ENCODE measurements at places on chromosomes 5 and 9. TPM values are rescaled to one million over a fixed set of nuclear protein-coding genes. Genes with fewer than 3 reads are reported as not detected.

RASGRF2 gene
- 7.5 TPM for total RNA-seq

PHF24 gene
- total RNA-seq, result 0.40 TPM

DNAH5 gene
- total RNA-seq, result 1.7 TPM

PCDHB12 gene
- total RNA-seq, result 0.08 TPM

SLC36A2 gene
- not detected for total RNA-seq

GFI1B gene
- not detected for total RNA-seq

SLC25A2 gene
- not detected for total RNA-seq

CD72 gene
- 1.1 TPM for total RNA-seq

ZNF346 gene
- total RNA-seq, result 5.9 TPM

LECT2 gene
- total RNA-seq, result not detected

AQP3 gene
- 1.3 TPM for total RNA-seq

SLC34A3 gene
- not detected for total RNA-seq

MAN1B1 gene
- total RNA-seq, result 94.1 TPM

PKN3 gene
- total RNA-seq, result 3.0 TPM

RASA1 gene
- total RNA-seq, result 18.2 TPM

ENDOG gene
- 31.7 TPM for total RNA-seq

CKMT2 gene
- total RNA-seq, result 1.6 TPM

CCDC180 gene
- total RNA-seq, result 0.65 TPM

Measured in epithelial cell of alveolus of lung (primary cell).